Upper lobe of right lung (tissue), 1 donor: ENCODE measurements at places on chromosomes 12 and 14. TPM values are rescaled to one million over a fixed set of nuclear protein-coding genes. Genes with fewer than 3 reads are reported as not detected.

DNA sequence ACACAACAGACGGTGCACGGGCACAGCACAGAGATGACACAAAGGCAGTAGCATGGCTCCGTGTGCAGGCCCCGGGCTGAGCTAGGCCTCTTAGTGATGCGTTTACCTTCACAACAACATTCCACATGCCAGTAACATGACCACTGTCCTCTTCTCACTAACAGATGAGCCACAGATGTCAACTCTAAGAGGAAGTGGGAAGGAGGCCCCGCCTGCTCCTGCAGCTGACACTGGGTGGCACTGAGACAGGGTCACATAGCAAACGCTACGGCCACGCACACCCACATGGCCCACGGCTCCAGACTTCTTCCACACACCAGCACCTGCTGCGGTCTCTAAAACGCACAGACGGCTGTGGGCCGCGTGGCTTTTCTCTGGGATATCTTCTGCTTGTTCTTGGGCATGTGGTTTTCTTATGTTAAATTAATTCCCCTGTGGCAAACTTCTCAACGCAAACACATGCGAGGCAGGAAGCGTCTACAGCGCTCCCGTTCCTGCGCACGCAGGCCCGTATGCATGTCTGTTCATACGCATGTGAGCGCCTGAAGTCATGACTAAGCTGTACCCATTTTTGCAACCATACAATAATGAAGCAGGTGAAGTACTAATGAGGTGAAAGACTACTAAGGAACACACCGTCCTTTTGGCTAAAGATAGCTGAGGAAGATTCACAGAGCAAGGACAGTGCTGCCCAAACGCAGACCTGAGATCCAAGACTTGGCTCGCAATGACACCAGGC is 26.8 kb downstream of the AMN start:
- no peak overlapping the region for H3K27ac ChIP-seq
- no peak for DNase-seq
- no peaks in the 10 kb centered on the region for H3K4me1 ChIP-seq
- no peak overlapping the region for H3K4me3 ChIP-seq

Gene CLMN
- 19.3 TPM for total RNA-seq

DNA sequence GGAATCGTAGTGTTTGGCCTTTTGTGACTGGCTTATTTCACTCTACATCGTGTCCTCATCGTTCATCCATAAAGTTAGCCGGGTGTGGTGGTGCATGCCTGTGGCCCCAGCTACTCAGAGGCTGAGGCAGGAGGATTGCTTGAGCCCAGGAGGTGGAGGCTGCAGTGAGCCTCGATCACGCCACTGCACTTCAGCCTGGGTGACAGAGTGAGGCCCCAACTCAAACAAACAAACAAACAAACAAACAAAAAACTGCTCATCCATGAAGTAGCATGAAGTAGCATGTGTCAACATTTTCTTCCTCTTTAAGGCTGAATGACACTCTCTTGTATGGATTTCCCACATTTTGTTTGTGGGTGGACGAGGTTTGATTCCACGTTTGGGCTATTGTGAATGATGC is 44.0 kb upstream of the MEG3 start:
- DNase-seq = no peak
- no peaks in the 10 kb centered on the region for H3K4me1 ChIP-seq
- H3K27ac ChIP-seq = no peak overlapping the region
- H3K4me3 ChIP-seq = no peak overlapping the region
- H3K27me3 ChIP-seq = no peaks in the 10 kb centered on the region

DNA sequence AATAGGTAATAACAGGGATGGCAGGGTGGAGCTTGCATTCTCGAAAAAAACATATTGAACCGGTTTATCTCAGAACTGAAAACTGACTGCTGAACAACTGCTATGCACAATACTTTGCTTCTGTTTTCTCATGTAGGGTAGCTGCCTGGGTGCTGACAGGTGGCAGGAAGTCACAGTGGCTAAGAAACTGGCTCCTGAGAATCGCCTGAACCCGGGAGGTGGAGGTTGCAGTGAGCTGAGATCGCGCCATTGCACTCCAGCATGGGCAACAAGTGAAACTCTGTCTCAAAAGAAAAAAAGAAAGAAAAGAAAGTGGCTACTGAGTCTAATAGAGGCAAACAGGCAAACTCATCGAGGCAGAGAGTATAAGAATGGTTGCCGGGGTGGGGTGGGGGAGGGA is 113.1 kb downstream of the CCDC60 start:
- H3K27me3 ChIP-seq = no peaks in the 10 kb centered on the region
- H3K36me3 ChIP-seq = no peaks in the 10 kb centered on the region
- H3K4me3 ChIP-seq = no peak overlapping the region
- no peak overlapping the region for H3K27ac ChIP-seq
- no peaks in the 10 kb centered on the region for H3K4me1 ChIP-seq
- no peak for DNase-seq

GRCh38 chr12:94588346-94588745 is 62.0 kb downstream of the TMCC3 start:
- H3K27ac ChIP-seq = no peak overlapping the region
- H3K27me3 ChIP-seq = no peaks in the 10 kb centered on the region
- H3K36me3 ChIP-seq = no peaks in the 10 kb centered on the region
- DNase-seq = no peak

DNA sequence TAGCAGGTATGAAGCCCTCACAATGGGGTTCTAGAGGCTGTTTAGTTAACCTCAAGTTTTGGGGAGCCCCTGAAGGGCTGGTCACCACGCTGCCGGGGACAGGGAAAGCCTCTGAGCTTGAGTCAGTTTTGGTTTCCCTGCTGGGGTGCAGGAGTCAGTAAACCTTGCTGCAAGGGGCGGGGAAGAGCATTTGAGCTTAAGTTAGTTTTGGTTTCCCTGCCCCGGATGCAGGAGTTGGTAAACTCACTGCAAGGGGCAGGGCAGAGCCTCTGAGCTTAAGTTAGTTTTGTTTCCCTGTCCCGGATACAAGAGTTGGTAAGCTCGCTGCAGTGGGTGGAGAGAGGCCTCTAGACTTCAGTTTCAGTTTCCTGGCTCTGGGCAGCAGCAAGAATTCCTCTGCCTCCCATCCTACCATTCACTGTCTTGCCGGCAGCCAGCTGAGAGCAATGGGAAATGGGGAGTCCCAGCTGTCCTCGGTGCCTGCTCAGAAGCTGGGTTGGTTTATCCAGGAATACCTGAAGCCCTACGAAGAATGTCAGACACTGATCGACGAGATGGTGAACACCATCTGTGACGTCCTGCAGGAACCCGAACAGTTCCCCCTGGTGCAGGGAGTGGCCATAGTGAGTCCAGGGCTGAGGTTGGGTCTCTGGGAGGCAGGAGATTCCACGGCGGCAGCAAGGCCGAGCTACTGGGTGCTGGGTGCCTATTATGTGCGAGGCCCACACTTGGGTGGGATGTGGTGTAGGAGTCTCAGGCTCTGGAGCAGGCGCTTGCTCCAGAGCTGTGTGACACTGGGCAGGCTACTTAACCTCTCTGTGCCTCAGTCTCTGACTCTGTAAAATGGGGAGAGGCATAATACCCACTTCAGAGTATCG is at the start of gene OAS2:
Gene OAS2, plus strand, starts transcription at position 357 of the 878 bp plus-strand sequence. Its CDS starts 90 bp downstream, at position 447.
- DNase-seq = peak; percentile 73
- H3K4me3 ChIP-seq = peak within 1 kb of the TSS; percentile 63
- peaks cover 8% of the 10 kb centered on the region for H3K4me1 ChIP-seq
- H3K27me3 ChIP-seq = no peaks in the 10 kb centered on the region

DNA sequence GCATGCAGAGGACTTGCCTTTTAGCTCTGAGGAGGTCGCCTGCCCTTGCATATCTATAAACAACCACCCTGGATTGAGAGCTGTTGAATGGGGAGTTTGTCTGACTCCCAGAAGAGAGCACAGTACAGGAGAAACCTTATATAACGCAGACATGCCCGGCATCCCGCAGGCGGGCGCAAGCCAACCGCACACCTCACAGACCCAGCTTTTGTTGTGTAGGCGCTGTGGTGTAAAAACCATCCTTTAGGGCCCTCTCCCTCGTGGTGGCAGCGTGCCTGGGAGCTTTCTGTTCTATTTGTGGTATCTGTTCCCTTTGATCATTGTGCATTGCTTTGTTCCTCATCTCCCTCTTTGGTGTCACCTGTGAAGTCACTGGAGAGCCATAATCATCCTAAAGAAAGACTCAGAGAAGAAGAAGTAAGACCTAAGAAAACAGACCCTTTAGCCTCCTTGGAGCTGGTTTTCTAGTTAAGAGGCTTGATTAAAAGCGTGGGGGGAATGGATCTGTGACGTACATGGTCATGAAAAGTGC is 77.7 kb downstream of the ETV6 start:
- peaks cover 50% of the 10 kb centered on the region for H3K4me1 ChIP-seq
- H3K27ac ChIP-seq = no peak overlapping the region
- no peaks in the 10 kb centered on the region for H3K36me3 ChIP-seq
- DNase-seq = no peak

Gene POTEM
- total RNA-seq = not detected

GRCh38 chr14:105421723-105422615 is 2.3 kb downstream of the MTA1 start:
- peaks cover 20% of the 10 kb centered on the region for H3K4me1 ChIP-seq
- no peaks in the 10 kb centered on the region for H3K36me3 ChIP-seq
- no peak for DNase-seq
- H3K27me3 ChIP-seq = no peaks in the 10 kb centered on the region

Gene TAS2R19
- total RNA-seq = 3.2 TPM

DNA sequence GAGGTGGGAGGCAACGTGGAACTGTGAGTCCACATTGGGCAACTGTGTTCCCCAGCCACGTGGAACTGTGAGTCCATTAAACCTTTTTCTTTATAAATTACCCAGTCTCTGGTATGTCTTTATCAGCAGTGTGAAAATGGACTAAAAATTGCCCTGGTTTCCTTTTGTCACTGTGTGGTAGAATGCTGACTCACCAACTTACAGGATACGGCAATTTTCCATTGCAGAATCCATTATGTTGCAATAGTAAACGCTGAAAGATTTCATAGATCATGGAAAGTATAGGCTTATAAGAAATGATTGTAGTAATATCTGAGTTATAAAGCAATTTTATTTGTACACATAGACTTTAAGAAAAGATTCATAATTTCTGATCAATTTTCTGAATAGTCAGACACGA is 93.0 kb downstream of the GTF2A1 start:
- H3K27me3 ChIP-seq = no peaks in the 10 kb centered on the region
- no peak overlapping the region for H3K27ac ChIP-seq
- no peak for DNase-seq
- no peaks in the 10 kb centered on the region for H3K36me3 ChIP-seq
- H3K4me3 ChIP-seq = no peak overlapping the region

- H3K27me3 ChIP-seq = peaks cover 9% of the 10 kb centered on the region
- no peaks in the 10 kb centered on the region for H3K36me3 ChIP-seq
- H3K4me3 ChIP-seq = no peak overlapping the region
- no peak for DNase-seq
Measured at GRCh38 chr12:46983959-46984841, 95.2 kb upstream of the PCED1B start.

GRCh38 chr14:63901434-63902085 is 48.8 kb downstream of the SYNE2 start:
- H3K4me3 ChIP-seq = no peak overlapping the region
- peaks cover 25% of the 10 kb centered on the region for H3K4me1 ChIP-seq
- no peak overlapping the region for H3K27ac ChIP-seq
- no peaks in the 10 kb centered on the region for H3K27me3 ChIP-seq

- no peaks in the 10 kb centered on the region for H3K36me3 ChIP-seq
- no peak overlapping the region for H3K27ac ChIP-seq
- DNase-seq = no peak
- H3K27me3 ChIP-seq = no peaks in the 10 kb centered on the region
Measured at GRCh38 chr14:38420048-38420447, 164.2 kb upstream of the CLEC14A start.

- H3K36me3 ChIP-seq = no peaks in the 10 kb centered on the region
- H3K4me3 ChIP-seq = no peak overlapping the region
- no peaks in the 10 kb centered on the region for H3K27me3 ChIP-seq
Measured at GRCh38 chr12:11732023-11732422, 82.5 kb downstream of the ETV6 start.

DNA sequence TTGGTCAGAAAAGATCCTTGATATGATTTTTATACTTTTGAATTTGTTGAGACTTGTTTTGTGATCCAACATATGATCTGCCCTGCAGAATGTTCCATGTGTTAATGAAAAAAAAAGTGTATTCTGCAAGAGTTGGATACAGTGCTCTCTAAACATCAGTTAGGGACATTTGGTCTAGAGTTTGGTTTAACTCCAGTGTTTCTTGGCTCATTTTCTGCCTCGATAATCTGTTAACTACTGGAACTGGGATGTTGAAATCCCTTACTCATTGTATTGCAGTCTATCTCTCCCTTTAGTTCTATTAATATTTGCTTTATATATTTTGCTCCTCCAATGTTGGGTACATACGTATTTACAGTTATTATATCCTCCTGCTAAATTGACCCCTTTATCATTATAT is 18.3 kb upstream of the TXNRD1 start:
- H3K27me3 ChIP-seq = no peaks in the 10 kb centered on the region
- H3K4me3 ChIP-seq = no peak overlapping the region
- peaks cover 8% of the 10 kb centered on the region for H3K4me1 ChIP-seq
- H3K36me3 ChIP-seq = no peaks in the 10 kb centered on the region
- H3K27ac ChIP-seq = no peak overlapping the region

Gene ACSS3
- total RNA-seq = 35.9 TPM

GRCh38 chr14:50860478-50861086 is 11.3 kb upstream of the ABHD12B start:
- no peaks in the 10 kb centered on the region for H3K36me3 ChIP-seq
- H3K27me3 ChIP-seq = no peaks in the 10 kb centered on the region
- no peak overlapping the region for H3K27ac ChIP-seq
- H3K4me1 ChIP-seq = peaks cover 8% of the 10 kb centered on the region

DNA sequence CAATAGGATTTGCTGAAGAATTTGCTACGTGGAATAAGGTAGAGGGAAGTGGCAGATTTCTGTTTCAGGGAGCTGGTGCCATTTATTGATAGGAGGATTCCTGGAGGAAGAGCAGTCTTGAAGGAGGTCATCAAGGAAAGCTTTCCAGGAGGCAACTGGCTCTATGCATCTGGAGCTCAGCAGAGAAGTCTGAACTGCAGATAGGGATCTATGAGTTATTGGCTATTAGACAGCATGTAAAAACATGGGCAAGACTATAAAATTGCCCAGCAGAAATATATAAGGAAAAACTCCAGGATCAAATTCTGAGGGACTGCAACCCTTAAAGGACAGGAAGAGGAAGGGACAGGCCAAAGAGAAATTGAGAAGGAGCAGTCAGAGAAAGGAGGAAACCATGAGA is 8.9 kb upstream of the RAP1B start:
- no peaks in the 10 kb centered on the region for H3K4me1 ChIP-seq
- no peak for DNase-seq
- H3K27me3 ChIP-seq = no peaks in the 10 kb centered on the region
- H3K4me3 ChIP-seq = no peak overlapping the region
- H3K27ac ChIP-seq = no peak overlapping the region

Gene CLEC14A
- total RNA-seq = 87.6 TPM

GRCh38 chr12:48717252-48717695 is 767 bp upstream of the CCNT1 start:
- H3K36me3 ChIP-seq = peaks cover 26% of the 10 kb centered on the region
- no peak for DNase-seq
- H3K4me3 ChIP-seq = peak overlapping the region; percentile 84
- H3K4me1 ChIP-seq = peaks cover 27% of the 10 kb centered on the region

DNA sequence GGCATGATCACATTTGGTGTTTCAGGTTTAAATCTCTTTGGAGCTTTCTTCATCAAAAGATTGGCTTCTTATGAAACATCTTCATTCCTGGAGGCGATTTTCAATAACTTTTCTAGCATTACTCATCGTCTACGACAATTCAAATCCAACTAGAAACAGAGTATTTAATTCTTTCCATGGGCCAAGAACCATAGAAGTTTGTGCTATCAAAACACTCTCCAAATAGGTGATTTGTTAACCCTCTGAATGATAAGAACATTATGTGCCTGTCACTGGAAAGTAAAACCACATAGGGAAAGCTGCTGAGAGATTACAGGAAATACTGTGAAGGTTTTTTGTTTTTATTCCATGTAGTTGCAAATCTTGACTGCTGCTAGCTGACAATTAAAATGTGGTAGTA is 6.9 kb upstream of the DCN start:
- no peaks in the 10 kb centered on the region for H3K36me3 ChIP-seq
- H3K27me3 ChIP-seq = no peaks in the 10 kb centered on the region
- H3K4me3 ChIP-seq = no peak overlapping the region
- DNase-seq = no peak

Gene PRPH
- total RNA-seq = not detected
